OCI-LY7 (cell line): ENCODE measurements at places on chromosomes 11 and 22. TPM values are rescaled to one million over a fixed set of nuclear protein-coding genes. Genes with fewer than 3 reads are reported as not detected.

- peak; percentile 30 for DNase-seq
These were observed 27.6 kb downstream of the RIBC2 start for GRCh38 chr22:45441138-45441537.

DNA sequence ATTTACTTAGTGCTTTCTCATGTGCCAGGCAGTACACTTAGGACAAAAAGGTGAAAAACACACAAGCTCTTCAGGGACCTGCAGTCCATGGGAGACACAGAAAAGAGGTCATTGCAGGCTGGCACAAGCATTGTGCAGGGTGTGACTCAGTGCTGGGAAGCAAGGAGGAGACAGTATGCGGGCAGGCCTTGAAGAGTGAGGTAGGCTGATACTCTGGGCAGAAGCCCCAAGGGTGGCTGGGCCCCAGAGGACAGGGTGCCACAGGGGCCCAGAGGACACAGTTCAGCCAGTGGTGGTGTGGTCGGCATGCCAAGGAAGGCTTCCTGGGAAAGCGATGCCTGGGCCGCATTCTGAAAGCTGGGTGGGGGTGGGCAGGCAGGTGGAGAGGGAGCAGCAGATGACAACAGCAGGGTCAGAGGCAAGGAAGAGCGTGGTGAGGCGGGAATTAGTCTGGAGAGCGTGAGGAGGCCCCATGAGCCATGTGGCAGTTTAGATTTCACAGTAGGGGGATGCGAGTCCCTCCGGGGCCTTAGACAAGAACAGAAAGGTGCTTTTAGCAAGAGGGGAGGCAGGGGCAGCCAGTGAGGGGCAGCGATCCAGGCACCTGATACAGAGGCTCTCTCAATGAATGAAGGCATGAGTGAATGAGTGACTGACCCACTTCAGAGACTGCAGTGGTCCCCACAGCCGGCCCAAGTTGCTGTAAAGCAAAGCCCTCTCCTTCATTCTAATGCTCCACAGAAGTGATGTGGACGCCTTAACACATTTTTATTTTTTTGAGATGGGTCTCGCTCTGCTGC lies 6.8 kb downstream of the C11orf24 start:
- DNase-seq = no peak

- peak; percentile 91 for DNase-seq
These were observed at the start of gene MFNG for GRCh38 chr22:37486224-37486845. TSS of gene MFNG (minus strand) at chr22:37486384. CDS start at chr22:37486177, 207 bp downstream.

GRCh38 chr22:21945453-21946261 lies 7.0 kb downstream of the PPM1F start:
- DNase-seq = no peak

Gene DRICH1
- total RNA-seq = 0.49 TPM in 1 of 2 replicates, not detected in the other

DNA sequence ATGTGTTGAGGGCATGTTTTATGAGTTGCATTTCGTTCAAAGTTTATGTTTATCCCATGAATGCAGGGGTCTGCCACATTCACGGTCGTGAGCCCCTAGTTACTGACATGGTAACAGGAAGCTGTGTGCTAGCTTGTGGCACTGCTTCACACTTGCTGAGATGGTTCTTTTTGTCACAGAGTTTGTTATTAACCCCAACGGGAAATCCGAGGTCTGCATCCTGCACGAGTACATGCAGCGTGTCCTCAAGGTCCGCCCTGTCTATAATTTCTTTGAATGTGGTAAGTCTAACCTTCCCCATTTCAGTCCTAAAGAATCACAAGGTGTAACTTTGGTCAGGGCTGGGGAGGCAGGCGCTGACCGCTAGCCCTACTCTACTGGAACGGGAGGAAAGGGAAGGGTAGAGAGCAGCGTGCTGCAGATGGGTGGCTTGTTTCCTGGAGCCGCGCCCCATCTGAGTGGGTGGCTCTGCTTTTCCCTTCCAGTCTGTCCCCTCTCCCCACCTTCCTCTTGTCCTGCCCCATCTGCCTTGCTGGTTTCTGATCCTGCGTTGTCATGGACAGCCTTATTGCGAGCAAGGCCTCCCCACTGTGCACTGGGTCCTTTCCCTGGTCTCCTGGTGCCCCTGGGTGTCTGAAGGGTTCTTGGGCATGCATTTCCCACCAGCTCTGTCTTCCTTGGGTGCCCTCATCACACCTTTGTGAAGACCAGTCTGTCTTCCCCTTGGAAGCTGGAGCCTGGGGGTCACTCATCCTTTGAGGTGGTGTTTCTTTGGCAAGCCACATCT lies 11.8 kb downstream of the DGCR8 start:
- no peak for DNase-seq

Gene GAL3ST3
- total RNA-seq = not detected in 2 replicates

- no peak for DNase-seq
These were observed at the start of gene AMOTL1 for GRCh38 chr11:94767701-94768601. TSS of gene AMOTL1 (plus strand) at chr11:94768356. CDS start at chr11:94768512, 156 bp downstream.

GRCh38 chr22:29519996-29520395 lies 33.6 kb downstream of the THOC5 start:
- no peak for DNase-seq

Gene TSPAN18
- total RNA-seq = not detected in 2 replicates

Gene ANO1
- not detected in 2 replicates for total RNA-seq

GRCh38 chr11:103648670-103649400 lies 387.6 kb upstream of the DDI1 start:
- DNase-seq = no peak

- DNase-seq = peak; percentile 44
These were observed 24.4 kb downstream of the RTN4R start for GRCh38 chr22:20243537-20244249.

- no peak for DNase-seq
These were observed 110.8 kb downstream of the CEP164 start for GRCh38 chr11:117438371-117439000.

DNA sequence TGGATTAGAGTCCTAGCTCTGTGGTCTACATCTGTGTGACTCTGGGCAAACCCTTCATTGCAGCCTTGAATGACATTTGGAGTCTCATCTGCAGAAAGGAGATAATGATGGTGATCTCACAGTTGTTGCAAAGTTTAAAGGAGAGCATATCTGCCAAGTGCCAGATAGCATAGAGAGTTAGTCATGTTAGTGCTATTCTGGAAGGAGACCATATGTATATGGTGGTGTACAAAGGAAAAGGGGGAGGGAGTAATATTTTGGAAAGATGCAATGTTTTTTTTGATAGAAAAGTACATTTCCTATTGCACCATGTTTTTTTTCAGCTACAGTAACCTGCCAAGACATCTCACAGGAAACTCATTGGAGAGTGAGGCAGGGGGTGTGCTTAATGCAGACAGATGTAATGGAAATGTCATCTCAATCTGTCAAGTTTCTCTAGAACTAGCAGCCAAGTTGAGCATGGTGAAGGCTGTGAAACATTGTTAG lies 92.1 kb upstream of the NARS2 start:
- DNase-seq = no peak

DNA sequence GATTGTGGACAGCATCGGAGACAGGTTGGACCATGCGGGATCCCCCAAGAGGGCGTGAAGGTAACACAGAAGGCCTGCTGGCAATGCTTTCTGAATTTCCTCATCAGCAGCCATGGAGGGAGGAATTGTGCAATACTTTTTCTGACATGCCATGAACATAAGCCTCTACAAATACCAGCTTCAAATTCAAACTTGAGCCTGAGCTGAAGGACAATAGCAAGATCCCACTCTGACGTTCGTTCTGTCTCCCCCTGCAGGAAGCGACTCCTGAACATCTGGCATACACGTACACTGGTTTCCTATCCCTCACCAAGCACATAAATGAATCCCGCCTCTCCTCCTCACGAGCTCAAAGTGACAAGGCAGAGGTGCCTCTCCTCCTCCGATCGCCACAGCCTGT lies 312.2 kb downstream of the BRD1 start:
- DNase-seq = peak; percentile 21

DNA sequence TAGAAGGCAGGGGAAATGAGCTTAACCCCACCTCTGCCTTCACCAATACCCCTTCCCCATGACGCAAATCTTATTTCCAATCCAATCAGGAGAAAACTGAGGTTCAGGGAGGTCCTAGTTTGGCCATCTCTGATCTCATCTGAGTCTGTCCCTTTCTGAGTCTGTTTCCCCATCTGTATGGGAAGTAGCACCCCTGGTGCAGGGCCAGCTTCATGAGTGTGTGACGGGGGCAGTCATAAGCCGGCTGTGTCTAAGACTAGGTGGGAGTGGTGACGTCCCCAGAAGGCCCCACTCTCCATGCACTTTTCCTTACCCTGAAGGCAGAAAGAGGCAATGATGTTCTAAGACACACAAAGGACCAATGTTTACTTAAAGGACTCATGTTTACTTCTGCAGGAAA lies 72.3 kb downstream of the MN1 start:
- no peak for DNase-seq

DNA sequence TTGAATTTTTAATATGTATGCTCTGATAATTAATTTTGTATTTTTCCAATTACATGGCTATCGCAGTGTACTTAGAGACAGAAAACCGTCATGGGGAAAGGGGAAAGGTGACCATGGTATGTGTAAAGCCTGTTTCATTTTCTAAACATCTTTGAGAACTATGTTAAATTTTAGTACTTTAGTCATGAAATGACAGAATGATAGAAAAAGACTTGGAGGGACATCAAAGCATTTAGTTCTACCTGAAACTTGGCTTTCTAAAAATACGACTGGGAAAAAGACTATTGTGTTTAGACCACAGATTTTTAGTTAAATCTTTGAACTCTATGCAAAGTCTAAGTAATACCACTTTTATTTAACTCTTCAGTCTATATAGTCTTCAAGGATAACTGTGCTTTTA lies 54.1 kb downstream of the MAML2 start:
- no peak for DNase-seq

DNA sequence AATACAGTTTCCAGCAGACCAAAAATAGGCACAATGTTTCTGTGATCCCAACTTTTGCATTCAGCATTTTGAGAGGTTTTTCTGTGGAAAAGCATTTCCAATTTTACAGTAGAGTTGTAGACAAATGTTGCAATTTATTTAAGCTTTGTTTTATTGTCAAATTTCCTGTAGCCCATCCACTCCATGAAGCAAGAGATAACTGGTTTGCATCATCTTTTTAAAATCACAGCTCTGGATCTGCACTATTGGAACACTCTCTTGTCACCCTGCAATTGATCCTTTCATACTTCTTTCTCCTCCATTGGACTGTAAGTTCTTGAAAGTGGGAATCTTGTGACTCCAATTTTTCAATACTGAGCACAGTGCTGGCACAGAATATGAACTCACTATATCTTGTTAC lies 86.0 kb downstream of the MAML2 start:
- DNase-seq = no peak

Gene GCAT
- 17.3 and 21.6 TPM in 2 replicates for total RNA-seq

DNA sequence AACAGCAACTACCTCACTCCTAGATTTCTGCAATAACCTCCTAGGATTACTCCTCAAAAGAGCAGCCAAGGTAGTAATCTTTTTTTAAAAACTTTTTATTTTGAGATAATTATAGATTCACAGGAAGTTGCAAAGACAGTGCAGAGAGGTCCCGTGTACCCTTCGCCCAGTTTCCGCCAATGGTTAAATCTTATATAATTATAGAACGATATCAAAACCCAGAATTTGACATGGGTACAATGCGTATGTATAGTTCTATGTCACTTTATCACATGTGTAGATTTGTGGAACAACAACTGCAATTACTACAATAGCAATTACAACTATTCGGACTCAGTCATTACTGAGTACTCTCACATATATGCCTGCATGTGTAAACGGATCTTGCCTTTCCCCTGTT lies 94.8 kb upstream of the APOA1 start:
- DNase-seq = peak; percentile 25

GRCh38 chr22:25406510-25407210 lies 157.8 kb upstream of the GRK3 start:
- DNase-seq = no peak

- no peak for DNase-seq
These were observed 116.2 kb downstream of the RRAS2 start for GRCh38 chr11:14242733-14243132.

DNA sequence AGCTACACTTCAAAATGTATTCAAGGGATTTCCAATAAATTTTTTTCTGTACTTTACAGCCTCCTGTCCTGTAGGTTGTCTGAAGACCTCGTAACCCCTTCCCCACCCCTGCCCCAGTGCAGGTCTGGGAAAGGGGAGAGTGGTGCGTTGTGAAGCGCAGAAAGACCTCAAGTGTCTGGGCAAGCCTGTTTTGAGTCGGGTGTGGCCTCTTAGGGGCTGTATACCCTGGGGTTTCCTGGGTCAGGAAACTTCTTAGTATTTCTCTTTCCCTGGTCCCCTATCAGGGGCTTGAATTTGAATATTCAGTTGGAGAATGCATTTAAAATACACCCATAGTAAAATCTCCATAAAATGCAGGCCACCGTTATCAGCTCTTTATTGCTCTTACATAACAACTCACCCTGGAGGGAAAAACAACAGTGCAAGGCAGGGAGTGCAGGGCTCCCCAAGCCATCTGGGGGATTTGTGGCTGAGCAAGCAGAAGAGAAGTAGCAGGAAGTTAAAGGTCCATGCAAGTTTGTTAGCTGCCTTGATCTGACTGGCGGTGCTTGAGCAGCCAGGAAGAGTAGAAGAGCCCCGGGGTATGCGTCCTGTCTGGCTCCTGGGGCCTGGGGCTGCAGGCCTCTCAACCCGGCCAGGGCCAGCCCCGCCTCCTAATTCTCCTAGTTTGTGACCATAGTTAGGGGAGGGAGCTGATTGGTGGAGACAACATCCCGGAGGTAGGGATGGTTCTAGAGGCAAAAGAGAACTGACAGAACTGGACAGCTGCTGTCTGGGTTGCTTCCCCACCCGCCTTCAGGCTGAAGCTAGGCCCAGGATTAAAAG lies 25.7 kb downstream of the ARHGAP1 start:
- DNase-seq = peak; percentile 50

Gene OAF
- total RNA-seq = 3.1 and 3.8 TPM in 2 replicates

Gene PANX2
- total RNA-seq = not detected in 2 replicates

DNA sequence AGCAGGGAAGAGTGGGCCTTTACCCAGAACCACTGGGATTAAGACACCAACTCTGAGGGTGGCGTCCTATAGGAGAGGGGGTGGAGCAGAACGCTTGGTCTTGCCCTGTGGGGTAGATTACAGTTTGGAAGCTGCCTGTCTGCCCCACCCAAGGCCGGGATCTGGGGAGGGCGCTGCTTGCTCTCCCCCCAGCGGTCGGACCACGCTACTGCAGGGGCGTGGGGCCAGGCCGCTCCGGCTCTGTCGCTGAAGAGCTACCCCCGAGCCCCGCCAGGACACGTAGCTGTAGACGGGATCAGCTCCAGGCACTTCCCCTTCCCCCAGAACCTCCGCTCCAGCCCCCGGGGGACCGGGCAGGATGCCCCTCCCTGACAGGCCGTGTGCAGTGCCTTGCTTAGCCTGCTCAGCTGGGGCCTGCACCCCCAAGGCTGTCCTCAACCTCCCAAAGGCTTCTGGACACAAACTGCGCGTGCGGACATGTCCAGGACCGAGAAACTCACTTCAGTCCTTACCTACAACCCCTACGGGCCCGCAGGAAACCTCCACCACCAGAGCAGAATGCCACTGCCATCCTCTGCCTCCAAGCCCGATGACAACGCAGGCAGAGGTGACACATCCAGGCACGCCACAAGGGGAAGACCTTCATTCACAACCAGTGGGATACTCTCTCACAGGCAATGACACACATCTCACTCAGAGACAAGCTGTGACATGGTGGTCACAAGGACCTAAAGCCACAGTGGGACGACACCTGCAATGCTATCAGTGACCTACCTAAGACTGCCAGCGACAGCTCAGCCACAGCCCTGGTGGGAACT lies 3.6 kb downstream of the AHNAK start:
- peak; percentile 79 for DNase-seq

Gene SPA17
- 5.1 and 5.5 TPM in 2 replicates for total RNA-seq

Gene DERL3
- 52.1 and 64.1 TPM in 2 replicates for total RNA-seq

- no peak for DNase-seq
These were observed 184.2 kb upstream of the LUZP2 start for GRCh38 chr11:24312464-24313238.

Gene GRM5
- not detected in 2 replicates for total RNA-seq
